Transverse colon (tissue), 4 donors: ENCODE measurements at places on chromosomes 3 and 15. TPM values are rescaled to one million over a fixed set of nuclear protein-coding genes. Genes with fewer than 3 reads are reported as not detected.

- peaks cover 5% of the 10 kb centered on the region for H3K27me3 ChIP-seq
- no peaks in the 10 kb centered on the region for H3K36me3 ChIP-seq
- H3K27ac ChIP-seq: no peak overlapping the region
- no peak for DNase-seq
These were observed 27.2 kb downstream of the TIMP4 start for GRCh38 chr3:12131351-12132090.

DNA sequence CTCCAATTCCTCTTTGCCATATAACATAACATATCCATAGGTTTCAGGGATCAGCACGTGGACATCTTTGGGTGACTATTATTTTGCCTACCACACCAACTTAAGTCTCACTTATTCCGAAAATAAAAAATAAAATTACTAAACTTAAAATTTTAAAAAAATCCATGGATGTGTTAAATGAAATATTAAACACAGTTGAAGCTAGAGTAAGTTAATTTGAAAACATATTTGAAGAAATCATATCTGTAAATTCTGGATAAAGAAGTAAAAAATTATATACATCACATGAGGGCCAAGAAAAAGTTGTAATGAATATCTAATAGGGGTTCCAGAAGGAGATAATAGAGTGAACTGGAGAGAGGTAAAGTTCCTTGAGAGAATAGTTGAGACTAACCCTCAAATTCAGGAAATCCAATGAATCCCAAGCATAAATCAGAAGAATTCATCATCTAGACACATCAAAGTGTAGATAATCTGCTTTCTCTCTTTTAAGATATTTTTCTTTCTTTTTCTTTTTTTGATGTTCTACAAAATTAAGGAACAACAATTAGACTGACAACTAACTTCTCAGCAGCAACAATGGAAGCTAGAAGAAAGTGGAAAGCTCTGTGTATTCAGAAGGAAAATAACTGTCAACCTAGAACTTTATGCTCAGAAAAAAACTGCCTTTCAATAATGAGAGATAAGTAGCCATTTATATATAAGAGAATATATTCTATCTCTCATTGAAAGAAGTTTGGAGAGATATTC is 147.4 kb downstream of the ABHD5 start:
- H3K4me1 ChIP-seq: no peaks in the 10 kb centered on the region
- DNase-seq: no peak
- H3K27ac ChIP-seq: no peak overlapping the region
- no peaks in the 10 kb centered on the region for H3K36me3 ChIP-seq

- H3K4me3 ChIP-seq: no peak overlapping the region
- DNase-seq: no peak
- no peaks in the 10 kb centered on the region for H3K4me1 ChIP-seq
- H3K36me3 ChIP-seq: no peaks in the 10 kb centered on the region
These were observed 43.7 kb upstream of the KCNMB2 start for GRCh38 chr3:178492491-178492890.

Gene FEZF2
- total RNA-seq: not detected
